Suprapubic skin (tissue), 4 donors: ENCODE measurements at places on chromosomes 4 and X. TPM values are rescaled to one million over a fixed set of nuclear protein-coding genes. Genes with fewer than 3 reads are reported as not detected.

DNA sequence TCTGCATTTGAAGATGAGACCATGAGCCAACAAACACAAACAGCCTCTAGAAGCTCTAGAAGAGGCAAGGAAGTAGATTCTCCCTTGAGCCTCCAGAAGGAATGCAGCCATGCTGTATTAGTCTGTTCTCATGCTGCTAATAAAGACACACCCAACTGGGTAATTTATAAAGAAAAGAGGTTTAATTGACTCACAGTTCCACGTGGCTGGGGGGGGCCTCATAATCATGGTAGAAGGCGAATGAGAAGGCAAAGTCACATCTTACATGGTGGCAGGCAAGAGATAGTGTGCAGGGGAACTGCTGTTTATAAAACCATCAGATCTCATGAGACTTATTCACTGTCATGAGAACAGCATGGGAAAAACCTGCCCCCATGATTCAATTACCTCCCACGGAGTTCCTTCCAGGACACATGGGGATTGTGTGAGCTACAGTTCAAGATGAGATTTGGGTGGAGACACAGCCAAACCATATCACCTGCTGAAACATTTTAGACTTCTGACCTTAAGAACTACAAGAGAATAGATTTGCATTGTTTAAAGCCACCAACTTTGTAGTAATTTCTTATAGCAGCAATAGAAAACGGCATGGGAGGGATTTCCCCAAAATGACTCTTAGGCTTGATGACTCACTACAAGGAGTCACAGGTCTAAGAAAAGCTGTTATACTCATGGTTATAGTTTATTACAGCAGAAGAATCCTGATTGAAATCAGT is 284.4 kb upstream of the SFRP2 start:
- no peak for DNase-seq

Gene BST1
- 4.1 TPM for total RNA-seq

Gene LRIT3
- total RNA-seq = not detected

- no peak for DNase-seq
Measured at GRCh38 chr4:163662768-163663167, 168.3 kb downstream of the TMA16 start.

GRCh38 chrX:74262452-74263209 is 41.3 kb upstream of the ZCCHC13 start:
- no peak for DNase-seq

GRCh38 chr4:10063544-10064300 is 42.4 kb upstream of the SLC2A9 start:
- no peak for DNase-seq

Gene FAM47E
- 5.3 TPM for total RNA-seq

DNA sequence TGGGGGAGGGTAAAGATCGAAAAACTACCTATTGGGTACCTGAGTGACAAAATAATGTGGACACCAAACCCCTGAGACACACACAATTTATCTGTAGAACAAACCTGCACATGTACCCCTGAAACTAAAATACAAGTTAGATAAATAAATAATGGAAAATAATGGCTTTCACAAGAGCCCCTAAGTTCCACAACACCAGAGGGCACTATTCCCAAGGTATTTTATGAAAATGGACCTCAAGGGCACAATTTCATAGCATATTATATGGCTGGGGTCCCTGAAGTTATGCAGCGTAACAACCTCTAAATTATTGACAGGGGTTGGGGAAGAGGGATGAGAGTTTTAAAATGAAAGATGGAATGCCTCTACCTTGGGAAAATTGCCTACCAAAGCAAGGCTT is 81.3 kb upstream of the TMEM33 start:
- no peak for DNase-seq

Gene CLNK
- total RNA-seq = not detected

GRCh38 chrX:2928583-2929434 is at the start of gene ARSD:
Gene ARSD (minus strand): TSS chrX:2929339. CDS start chrX:2929275, 64 bp downstream.
- DNase-seq = peak; percentile 92

DNA sequence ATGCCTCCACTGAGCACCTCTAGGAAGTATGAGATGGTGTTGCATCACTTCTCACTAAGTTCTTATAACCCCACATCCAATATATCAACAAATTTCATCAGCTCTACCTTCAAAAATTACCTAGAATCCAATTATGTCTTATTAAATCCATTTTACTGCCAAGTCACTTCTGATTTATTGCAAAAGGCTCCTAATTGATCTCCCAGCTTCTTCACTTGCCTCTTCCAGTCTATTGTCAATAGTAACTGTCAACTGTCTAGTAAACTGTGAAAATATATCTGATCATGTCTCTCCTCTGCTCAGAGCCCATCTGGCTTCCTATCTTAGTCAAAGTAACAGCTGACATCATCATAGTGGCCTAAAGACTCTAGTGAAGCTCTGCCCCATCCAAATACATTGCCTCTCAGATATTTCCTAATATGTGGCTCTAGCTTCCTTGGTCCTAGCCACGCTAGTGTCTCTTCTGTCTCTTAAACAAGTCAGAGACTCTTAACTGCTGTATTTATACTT is 414.5 kb upstream of the ATOH1 start:
- DNase-seq = no peak

GRCh38 chr4:105140684-105141490 is 5.8 kb upstream of the TET2 start:
- DNase-seq = no peak

DNA sequence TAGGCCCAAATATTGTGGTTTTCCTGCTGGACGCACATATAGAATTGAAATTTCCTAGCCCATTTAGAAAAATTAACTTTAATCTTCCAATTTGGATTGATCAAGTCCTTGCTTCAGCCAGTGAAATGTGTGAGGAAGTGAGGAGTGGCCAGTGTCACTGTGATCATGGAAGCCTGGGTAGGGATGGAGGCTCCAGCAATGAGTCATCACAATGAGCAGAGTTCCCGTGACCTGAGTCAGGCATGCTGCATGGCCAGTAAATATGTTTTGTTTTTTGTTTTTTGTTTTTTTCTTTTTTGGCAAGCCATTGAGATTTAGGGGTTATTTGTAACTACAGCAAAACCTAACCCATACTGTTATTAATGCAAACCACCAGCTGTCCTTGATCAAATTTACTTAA is 52.1 kb downstream of the IDS start:
- no peak for DNase-seq

DNA sequence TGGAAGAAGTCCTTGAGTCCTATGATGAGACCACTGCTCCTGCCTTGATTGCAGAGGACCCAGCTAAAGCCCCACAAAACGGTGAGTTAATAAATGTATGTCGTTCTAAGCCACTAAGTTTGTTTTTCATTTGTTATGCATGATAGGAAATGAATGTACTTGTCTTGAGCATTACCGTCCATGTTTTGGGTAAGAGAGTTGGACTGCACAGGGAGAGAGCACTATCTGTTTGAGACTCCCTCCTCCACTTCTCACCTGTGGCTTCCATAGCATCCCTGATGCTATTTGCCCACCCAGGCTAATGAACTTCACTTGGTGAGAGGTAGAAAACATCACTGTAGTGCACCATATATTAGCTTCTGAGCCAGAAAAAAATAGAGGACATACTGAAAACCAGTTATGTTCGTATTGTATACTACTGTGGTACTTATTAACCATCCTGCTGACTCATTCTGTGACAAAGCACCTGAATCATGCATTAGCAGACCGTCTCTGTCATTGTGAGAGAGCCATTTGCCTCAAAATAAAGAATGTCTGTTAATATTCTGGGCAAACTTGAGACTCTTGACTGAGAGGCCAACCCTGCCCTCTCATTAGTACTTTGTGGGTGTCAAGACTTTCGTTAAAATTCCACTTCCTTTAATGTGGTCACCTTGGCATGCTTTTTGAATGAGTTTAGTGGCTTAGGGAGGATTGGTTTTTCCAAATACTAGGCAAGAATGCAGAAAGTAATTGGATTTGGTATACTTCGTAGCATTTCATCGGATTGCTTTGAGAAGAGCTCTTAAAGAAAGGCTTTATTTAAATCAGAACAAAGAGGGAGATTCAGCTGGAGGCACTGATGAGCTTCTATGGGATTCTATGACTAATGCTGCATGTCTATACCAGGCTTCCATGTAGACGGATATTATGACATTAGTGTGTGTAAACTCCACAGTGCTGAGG is 99.3 kb upstream of the GRPR start:
- no peak for DNase-seq

Gene CWH43
- total RNA-seq = 51.6 TPM

Gene RNF212
- total RNA-seq = 2.4 TPM

- no peak for DNase-seq
Measured at GRCh38 chr4:72418458-72418857, 150.6 kb downstream of the ADAMTS3 start.

DNA sequence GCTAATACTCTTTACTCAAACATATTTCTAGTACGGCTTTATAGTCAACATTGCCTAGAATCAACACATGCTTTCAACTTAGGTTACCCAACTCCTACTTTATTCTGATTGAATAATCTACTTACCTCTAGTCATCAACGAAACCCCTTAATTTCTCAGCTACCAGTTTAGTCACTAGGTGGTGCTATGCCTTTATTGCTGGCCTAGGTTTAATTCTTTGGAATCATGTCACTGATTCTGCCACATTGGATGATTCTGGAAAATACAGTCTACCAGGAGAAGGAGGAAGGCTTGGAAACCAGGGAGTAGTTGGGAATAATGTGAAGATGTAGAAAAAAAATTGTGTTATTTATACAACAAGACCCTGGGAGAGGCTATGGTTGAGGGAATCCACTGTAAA is 167.7 kb downstream of the DCAF12L2 start:
- DNase-seq = no peak

GRCh38 chr4:72314869-72315268 is 254.2 kb downstream of the ADAMTS3 start:
- DNase-seq = no peak
